ENCODE measurements at places on chromosomes 3 and 15.

- DNase-seq = no peak
Measured at GRCh38 chr15:101097111-101097510, 154.7 kb downstream of the CHSY1 start.

- peak; percentile 27 for DNase-seq
Measured at GRCh38 chr3:33787328-33788009, 11.0 kb upstream of the PDCD6IP start.

- no peak for DNase-seq
Measured at GRCh38 chr15:101004986-101005747, 86.0 kb downstream of the LRRK1 start.

GRCh38 chr15:58340176-58340575, 91.6 kb upstream of the LIPC start:
- peak; percentile 42 for DNase-seq
